HTR-8/SVneo (cell line): ENCODE measurements at places on chromosomes 2 and 18.
A peak's percentile ranks its signal among the peaks of the same experiment; 100 is the strongest.

DNA sequence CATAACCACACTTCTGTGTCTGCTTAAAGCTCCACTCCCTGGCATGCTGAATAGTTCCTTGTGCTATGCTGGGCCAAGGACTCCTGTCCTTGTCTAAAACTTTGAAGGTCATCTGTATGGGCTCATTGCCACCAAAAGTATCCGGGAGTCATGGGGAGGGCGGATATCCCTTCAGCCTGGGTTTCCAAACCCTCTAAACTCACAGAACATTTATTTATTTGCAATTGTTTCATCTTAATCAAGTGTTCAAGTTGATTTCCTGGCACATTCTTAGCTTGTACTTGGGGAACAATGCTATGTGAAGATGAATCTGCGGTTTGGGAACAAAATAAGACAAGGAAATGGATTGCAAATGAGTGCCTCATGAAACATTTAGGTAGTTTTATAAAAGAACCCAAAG is 1.8 kb downstream of the NOSTRIN start:
- no peak for DNase-seq

DNA sequence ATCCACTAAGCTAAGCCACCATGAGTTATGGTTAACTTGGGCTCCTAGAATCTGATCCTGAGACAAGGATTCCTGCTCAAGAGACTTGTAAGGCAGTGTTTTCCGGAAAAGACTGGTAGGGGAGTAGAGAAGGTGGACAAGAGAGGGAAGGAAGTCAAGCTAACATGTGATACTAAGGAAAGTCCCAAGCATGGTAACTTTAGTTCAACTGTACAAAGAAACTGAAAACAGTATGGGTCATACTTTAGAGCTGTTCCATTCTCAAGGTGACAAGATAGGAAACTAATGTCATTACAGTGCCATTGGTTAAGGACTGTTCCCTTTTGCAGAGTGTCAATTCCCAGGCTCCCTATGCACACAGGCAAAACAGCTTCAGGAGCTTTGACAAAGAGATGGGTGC is 5.8 kb downstream of the MYO5B start:
- DNase-seq: no peak

- peak; percentile 58 for DNase-seq
Observed at GRCh38 chr2:47771211-47771610, 11.7 kb upstream of the MSH6 start.

- no peak for DNase-seq
Observed at GRCh38 chr2:22826703-22827102, 558.3 kb upstream of the KLHL29 start.

- peak; percentile 15 for DNase-seq
Observed at GRCh38 chr2:207015901-207016300, 76.6 kb downstream of the CPO start.

DNA sequence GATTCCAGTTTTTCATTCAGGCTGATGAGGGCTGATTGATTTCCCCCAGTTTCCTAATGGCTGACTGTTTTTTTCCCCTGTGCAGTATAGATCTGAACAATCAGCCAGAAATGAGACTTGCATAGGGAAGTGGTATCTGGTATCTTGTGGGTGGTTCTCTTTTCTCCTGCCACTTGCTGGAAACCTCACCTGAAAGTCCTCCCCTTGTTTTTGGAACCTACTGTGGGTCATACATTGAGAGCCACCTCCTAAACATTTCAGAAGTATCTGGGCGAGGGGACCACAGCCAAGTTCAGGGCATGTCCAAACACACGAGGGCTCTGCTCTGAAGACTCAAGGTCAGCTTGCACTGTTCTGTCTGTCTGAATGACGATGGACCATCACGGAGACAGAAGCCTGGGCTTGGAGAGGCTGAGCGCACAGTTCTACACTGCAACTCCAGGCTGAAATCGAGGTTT is 19.3 kb downstream of the ALPK2 start:
- no peak for DNase-seq

GRCh38 chr18:13576598-13576997 is 149.8 kb downstream of the FAM210A start:
- no peak for DNase-seq

- no peak for DNase-seq
Observed at GRCh38 chr2:241703032-241703604, 1.3 kb downstream of the ING5 start.

GRCh38 chr18:7789856-7790552 is 222.9 kb downstream of the PTPRM start:
- peak; percentile 26 for DNase-seq

DNA sequence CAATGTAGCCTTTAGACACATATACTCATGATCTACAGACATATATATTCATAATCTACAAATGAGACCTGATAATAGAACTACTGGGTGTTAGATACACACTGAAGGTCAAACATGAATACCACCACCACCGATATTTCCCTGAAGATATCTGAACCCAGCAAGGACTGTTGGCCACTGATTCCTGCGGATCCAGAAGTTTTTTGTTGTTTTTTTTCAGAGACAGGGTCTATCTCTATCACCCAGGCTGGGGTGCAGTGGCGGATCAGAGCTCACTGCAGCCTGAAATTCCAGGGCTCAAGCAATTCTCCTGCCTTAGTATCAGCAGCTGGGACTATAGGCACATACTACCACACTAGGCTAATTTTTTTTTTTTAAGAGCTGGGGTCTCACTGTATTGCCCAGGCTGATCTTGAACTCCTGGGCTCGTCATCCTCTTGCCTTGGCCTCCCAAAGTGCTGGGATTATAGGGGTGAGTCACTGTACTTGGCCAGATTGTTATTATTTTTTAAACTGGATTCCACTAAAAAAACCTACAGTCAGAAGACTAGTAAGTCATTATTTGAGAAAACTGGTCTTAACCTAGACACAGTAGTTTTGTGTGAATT is 1.8 kb downstream of the METTL5 start:
- DNase-seq: no peak

- DNase-seq: no peak
Observed at GRCh38 chr2:161233858-161234431, 73.7 kb downstream of the TANK start.

DNA sequence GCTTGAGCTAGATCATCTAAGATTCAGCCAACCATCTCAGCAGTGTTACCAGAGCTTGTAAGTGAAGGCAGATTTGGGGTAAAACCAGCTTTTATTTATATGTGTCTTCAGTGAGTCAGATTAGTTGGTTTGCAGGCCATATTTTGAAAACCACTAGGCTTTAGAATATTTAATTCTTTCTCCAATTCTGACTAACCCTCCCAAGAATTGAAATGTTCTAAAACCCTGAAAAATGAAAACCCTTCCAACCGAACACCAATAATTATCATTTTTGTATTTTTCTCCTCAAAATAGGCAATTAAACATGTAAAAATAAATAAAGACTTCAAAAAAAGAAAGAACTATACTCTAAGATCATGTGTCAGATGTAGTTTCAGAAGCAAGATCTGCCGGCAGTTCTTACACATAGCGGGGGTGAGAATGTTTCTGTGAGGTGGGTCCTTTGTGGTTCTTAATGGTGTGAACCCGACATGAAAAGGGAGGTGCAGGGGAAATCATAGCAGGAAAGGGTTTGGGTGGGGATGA is 14.2 kb downstream of the PLEK start:
- DNase-seq: no peak

GRCh38 chr2:52128081-52128480 is 1096.1 kb upstream of the NRXN1 start:
- DNase-seq: no peak

- no peak for DNase-seq
Observed at GRCh38 chr2:217014328-217015105, 154.7 kb upstream of the TNP1 start.

- DNase-seq: no peak
Observed at GRCh38 chr2:122174061-122174460, 418.6 kb downstream of the TSN start.

DNA sequence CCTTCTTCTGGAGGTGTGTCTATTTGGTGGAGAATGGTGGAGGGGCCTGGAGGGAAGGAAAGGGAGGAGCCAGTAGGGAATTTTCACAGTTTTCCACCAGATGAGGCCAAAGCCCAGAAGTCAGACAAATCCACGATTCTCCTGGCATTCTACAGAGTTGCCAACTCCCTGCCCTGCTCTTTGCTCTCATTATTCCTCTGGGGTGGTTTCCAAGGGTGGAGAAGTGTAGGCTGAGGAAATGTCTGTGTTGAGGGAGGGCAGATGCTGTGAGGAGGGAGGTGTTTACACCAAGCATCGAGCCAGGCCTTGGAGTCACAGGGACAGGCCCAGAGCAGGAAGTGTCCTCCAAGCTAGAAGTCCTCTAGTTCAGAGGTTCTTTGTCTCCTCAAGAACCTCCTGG is 124.1 kb upstream of the LGALSL start:
- DNase-seq: no peak

DNA sequence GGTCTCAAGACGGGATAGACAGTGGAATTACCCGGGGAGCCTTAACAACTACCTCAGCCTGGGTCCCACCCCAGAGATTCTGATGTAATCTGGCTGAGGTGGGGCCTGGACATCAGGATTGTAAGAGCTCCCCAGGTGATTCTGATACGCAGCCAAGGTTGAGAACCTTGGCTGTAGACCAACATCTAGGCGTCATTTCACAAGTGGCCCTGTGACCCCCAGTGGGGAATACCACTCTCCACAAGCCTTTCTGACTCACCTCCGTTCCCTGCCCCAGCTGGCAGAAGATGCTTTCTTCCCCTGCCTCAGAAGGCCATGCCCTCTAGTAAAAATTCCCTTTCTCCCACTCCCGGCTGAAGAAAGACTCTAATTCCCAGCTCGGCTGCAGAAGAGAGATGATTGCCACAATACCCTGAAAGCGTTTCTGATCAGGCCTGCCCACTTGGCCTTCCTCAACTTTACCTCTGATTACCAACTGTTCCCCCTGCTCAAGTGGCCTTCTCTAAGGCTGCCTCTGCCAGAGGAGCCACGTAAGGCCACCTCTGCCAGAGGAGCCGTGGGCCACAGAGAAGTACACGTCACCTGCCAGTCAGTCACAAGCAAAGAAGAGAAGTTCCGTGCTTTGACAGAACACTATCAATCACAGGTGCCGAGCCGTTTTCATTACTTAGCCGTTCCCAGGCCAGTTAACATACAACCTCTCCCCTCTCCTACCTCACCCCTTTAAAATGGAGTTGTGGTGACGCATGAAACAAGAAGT is 116.8 kb upstream of the PKDCC start:
- DNase-seq: peak; percentile 73

DNA sequence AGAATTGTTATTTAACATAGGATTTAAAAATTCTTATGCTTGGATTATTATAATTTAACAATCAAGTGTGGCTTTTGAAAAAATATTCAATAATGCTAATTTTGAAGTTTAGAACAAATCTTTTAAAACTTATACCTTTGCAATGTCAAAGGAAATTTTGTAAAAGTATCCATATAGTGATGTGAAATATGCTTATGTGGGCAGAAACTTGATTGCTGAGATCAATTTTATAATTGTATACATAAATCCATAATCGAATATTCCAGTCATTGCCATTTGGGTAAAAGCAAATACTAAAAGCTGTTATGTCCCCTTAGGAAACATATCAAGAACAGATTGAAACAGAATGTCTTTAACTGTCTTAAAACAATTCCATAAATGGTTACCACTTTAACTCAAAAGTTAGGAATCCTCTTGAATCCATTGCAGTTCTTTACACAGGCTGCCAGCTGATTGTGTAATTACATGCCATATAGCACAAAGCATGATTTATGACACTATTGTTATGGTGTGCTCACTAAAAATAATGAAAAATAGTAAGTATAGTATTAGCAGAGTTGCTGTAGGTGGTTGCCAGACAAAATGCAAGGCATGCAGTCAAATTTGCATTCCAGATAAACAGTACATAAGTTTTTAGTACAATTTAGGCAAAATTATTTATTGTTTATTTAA is 24.2 kb downstream of the PLCL1 start:
- no peak for DNase-seq

DNA sequence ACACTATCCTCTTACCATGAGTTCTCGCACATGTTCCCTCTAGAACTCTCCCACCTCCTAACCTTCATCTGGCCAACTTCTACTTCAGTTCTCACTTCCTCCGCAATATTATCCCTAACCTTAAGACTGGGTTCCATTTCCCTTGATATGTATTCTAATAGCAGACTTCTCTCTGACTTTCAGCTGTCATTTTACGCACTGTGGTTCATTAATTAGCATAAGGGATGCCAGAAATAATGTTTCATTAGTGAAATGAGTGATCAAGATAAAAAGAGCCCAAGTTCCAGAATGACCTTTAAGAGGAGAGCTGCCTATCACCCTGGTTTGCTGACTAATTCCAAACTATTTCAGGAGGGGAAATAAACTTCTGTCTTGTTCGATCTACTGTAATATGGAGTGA is 108.6 kb upstream of the CCDC150 start:
- DNase-seq: no peak

GRCh38 chr2:5316001-5316490 is 376.1 kb upstream of the SOX11 start:
- DNase-seq: no peak

GRCh38 chr2:170736628-170737027 is 21.5 kb downstream of the SP5 start:
- DNase-seq: no peak

DNA sequence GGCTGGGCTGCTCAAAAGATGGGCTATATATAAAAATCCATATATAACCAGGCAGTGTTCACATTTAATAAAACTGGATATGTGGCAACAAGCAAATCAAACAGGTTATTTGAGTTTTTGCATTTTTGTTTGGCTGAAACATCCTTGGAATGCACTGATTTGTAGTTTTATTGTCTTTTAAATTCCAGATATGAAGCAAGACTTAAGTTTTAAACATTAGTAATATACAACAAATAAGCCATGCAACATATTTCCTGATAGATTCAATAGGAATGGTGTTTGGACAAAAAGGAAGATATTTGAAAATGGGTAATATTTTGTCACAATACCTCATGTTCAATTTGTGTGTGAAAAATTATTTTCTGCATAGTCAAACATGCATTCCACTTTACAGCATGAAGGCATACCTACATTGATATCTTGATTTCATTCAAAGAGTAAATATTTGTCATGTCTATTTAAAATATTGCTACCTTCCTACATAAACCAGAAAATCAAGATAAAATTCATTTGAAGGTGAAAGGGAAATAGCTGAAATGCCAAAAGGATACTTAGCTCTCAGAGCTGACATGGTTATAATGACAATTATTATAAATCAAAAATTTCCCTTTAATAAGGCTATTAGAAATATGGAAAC is 132.3 kb upstream of the NETO1 start:
- no peak for DNase-seq

GRCh38 chr2:5839550-5839949 is 147.4 kb downstream of the SOX11 start:
- DNase-seq: no peak

DNA sequence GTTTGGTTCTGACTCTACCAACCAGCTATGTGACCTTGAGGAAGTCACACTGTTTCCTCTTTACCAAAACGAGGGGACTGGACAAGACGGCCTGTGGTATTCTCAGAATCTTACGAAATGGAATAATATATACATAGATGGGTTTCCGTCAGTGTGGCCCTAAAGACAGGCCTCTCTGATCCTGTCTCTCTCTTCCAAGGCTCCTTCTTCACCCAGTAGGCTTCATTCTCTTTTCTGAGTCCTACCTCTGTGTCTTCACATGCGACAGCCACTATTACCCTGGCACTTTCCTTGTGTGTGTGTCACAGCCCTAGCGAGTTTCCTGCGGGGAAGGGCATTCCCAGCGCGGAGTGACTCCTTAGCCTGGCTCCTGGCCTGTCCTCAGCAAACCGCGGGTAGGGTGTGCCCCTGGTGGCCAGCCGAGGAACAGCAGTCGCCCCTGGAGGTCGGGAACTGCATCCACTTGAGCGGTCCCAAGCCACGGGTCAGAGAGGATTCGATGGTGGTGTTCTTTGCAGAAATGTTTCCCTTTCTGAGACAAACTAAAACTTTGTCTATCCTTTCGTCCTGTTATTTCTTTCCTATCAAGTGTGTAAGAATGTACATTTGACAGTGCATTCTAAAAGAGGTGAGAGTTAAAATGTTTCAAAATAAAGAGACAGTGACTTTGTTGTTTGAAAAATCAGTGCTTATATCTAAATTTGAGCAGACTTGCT is 63.3 kb downstream of the RAB31 start:
- DNase-seq: peak; percentile 75
